Naive thymus-derived CD8-positive, alpha-beta T cell (primary cell): ENCODE measurements at places on chromosomes 1 and 21.

DNA sequence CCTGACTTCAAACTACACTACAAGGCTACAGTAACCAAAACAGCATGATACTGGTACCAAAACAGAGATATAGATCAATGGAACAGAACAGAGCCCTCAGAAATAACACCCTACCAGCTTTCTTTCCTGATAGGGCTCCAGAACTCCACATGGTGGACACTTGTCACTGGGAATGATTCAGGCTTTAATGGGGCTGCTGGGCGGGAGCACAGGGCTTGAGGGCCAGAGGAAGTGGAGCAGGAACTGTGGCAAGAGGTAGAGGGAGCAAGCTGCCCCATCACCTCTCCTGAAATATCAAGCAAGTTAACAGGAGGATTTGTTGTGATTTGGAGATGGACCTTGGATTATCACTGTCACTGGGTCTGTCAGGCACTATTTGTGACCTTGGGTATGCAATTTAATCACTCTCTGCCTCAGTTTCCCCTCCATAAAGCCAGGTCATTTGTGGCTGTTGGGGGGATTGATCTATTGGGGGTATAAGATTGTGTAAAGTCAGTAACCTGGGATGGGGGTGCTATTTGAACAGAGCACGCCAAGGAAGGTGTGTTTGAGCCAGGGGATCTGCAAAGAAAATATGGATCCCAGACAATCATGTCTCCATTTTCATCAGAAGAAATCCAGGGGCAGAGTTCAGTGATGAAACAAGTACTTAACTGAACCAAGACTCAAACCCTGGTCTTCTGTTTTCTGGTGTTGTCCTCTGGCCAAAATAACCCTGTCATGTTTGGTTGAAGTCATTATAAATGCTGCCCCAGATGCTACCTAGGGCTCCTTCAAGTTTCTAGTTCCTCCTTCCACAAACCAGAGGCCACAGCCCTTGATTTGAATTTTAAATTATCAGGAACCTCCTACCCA lies 25.2 kb downstream of the ETS2 start:
- no peak for DNase-seq

DNA sequence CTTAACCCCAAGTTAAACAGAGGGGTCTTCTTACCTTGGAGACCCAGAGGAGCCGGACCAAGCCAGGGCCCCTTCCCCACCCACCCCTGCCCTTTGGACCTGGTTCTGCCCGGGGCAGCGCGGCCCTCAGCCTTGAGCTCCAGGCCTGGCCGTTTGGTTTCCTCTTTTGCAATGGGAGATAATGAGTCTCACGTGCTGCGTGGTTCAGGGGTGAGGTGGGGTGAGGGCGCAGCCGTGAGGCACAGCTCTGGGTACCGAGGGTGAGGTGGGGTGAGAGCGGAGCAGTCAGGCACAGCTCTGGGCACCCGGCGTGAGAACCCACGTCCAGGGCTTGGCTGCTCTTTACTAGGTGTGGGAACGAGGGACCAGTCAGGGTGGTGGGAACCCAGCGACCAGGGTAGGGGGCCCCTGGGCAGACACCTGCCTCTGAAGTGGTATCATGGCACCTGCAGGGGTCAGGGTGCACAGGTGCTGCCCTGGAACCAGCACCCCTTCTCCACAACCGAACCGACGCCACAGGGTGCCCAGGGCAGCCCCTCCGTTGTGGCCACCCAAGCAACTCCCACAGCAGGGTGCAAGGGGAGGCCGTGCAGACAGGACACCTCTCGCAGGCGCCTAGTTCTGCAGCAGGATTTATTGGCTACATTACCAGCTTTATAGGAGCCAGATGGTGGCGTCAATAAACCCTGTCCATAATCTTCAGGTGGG lies 182.2 kb downstream of the PRDM16 start:
- DNase-seq = no peak

- no peak for DNase-seq
These were observed 867.4 kb downstream of the KCNT2 start for GRCh38 chr1:195740862-195741261.

GRCh38 chr21:38478782-38479181 lies 19.5 kb downstream of the ERG start:
- DNase-seq = no peak

DNA sequence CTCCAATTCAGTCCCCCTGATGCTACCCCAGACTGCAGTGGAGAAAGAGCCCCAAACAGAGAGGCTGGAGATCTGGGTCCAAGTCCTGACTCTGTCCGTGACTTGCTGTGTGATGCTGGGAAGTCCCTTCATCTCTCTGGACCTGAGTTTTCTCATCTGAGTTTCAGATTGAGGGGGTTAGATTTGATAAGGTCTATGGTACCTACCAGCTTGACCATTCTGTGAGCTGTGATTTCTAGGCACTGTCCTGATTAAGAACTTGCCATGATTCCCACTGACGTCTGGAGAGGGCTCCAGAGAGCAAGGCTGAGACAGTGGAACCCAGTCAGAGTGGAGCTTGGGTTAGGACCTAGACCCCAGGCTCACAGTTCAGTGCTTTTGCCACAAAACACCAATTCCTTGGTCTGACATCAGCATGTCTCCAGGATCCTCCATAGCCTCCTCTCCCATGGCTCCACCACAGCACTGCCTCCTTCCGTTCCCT lies 43.8 kb upstream of the DMBX1 start:
- DNase-seq = no peak
